ENCODE measurements at places on chromosomes 1 and 21. TPM values are rescaled to one million over a fixed set of nuclear protein-coding genes. Genes with fewer than 3 reads are reported as not detected.

The MX2 gene
- 43.1 TPM for polyA plus RNA-seq

The DENND2C gene
- polyA plus RNA-seq: 0.06 TPM

The BRDT gene
- not detected for polyA plus RNA-seq

The SFN gene
- not detected for polyA plus RNA-seq

The SPEN gene
- 3.1 TPM for polyA plus RNA-seq

The LCK gene
- polyA plus RNA-seq: 2.2 TPM

The NEK2 gene
- not detected for polyA plus RNA-seq

The CDK11B gene
- 2.5 TPM for polyA plus RNA-seq

The WNT9A gene
- not detected for polyA plus RNA-seq

Data from CD14-positive monocyte (primary cell).